ENCODE measurements at places on chromosomes 5 and 9.

- DNase-seq = no peak
Measured at GRCh38 chr5:165015547-165015946, 1510.1 kb downstream of the MAT2B start.

- peak; percentile 69 for DNase-seq
Measured at GRCh38 chr5:36459176-36460135, 146.9 kb upstream of the SLC1A3 start.

DNA sequence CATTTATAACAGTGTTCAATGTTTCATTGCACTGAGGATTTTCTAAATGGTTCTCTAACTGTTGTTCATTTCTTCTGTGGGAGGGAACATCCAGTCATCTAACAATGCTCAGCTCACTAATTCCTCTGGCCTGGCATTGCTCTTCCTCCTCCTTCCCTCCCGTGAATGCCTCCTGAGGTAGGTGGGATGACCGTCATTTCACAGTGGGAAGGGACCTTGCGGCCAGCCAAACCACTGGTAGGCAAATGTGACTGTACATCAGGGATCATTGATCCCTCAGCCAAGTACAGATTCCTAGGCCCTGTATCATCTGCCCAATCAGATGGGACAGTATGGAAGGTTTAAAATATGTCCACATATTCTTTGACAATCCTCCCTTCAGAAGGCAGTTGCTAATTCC, 23.7 kb upstream of the VDAC1 start:
- no peak for DNase-seq

DNA sequence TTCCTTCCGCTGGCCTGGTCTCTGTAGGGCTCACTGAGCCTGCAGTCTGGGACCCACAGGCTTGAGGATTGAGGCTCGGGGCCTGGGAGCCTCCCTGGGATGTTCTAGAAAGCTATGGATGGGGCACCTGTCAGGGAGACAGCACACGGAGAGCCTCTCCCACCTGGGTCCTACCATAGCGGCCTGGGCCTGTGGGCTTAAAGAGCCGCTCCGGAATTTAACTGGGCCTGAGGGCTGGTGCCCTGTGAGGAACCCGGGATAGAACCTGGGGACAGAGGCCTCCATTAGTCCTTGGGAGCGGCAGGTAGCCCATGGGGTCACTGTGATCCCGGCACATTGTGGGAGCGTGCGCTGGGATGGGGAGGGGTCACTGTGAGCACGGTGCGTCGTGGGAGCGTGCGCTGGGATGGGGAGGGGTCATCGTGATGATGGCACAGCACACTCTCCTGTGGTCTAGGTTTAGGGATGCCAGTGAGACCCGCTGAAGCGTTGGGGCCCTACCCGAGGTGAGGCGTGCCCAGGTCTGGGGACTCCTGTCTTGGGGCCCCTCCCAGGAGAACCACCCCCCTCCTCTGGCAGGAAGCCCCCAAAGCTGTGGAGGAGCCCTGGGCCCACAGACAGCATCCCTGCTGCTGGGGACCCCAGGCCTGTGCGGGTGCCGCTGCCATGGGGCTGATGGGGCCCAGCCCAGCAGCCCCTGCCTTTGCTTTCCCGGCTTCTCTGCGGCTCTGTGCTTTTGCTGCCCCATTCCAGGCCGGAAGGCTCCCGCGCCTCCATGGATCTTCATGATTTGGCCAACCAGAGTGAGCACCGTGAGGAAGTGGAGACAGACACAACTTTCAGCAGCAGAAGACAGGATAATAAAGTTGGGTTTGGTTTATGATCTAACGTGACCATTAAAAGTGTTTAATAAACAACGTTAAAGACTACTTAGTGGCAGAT, 3.4 kb upstream of the CEP72 start:
- DNase-seq = no peak

- no peak for DNase-seq
Measured at GRCh38 chr5:84403773-84404172, 19.1 kb upstream of the EDIL3 start.

GRCh38 chr9:87180841-87181240, 233.5 kb upstream of the GAS1 start:
- no peak for DNase-seq

DNA sequence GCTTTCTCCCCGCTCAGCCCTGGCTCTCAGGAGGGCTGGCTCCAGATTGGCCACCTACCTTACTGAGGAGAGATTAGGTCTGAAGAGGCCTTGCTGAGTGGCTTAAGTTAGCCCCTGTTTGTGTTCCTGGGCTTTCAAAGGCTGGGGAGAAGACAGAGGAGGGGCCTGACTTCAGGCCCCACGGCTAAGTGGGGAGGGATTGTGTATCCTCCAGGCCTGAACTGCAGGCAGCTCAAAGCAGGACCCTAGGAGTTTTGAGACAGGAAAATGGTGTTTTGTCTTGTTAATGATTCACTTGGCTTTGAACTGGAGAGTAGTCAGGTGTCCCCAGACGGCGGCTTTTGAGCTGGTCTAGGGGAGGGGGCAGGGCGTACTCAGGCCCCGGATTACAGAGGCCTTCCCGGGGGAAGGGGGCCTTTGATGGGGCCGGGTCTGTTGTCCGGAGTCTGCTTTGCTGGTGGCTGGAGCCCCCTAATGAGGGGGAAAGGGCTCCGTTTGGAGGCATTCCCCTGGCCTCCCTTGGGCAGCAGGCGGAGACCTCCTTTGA, 162.0 kb upstream of the SMIM23 start:
- peak; percentile 95 for DNase-seq

DNA sequence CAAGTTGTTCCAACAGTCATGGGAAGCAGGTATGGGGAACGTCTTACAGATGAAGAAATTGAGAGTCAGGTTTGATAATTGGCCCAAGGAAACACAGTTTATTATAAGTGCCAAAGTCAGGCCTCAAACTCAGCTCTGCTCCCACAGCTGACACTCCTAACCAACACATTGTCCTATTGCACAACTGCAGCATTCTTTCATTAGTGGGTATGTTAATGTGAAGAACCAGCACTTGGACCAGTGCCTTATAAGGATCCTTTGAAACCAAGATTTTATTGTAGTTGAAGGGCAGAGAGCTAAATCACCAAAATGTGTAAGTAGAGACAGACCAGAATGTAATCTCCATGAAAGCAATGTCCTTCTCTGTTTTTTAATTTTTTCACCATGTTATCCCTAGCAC, 56.1 kb downstream of the GRIA1 start:
- DNase-seq = no peak

DNA sequence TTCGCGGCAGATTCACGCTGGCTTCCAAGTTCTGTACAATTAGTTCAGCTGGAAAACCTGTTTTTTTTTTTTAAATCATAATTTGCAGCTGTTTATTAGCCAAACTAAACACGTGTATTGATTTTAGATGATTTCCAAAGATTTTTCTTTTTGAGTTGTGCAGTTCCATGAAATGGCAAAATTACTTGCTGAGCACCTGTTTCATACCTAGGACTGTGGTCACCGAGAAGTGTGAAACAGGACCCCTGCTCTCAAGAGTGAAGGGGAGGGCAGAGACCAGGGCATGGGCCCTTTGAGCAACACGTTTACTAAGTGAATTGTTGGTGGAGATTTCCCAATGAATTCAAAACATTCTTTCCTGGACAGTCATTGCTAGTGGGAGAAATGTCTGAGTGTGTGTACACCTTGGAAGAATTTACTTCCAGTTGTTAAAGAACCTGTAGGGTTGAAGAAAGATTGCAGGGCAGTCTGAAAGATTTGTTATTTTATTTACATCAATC, 688 bp downstream of the SNX24 start:
- peak; percentile 23 for DNase-seq

GRCh38 chr5:107668154-107669095, 2.3 kb downstream of the EFNA5 start:
- DNase-seq = peak; percentile 51

DNA sequence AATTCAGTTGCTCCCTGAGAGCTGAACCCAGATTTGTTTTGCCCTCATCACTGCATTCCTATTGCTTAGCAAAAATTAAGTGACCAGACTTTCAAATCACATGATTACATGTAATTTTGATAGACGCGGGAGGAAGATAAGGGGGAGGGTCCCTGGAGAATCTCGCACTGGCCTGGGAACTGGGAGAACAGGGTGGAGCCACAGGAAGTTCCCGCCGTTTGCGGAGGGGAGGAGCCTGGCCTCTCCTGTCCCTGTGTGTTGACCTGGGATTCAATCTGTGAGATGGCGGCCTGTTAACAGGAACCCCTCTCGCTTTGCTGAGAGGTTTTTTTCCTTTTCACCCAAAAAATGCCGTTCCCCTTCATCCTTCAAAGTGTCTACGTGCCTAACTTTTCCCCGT, 142.9 kb upstream of the OR13F1 start:
- DNase-seq = peak; percentile 35

GRCh38 chr5:59782856-59783255, 110.7 kb downstream of the PDE4D start:
- no peak for DNase-seq

DNA sequence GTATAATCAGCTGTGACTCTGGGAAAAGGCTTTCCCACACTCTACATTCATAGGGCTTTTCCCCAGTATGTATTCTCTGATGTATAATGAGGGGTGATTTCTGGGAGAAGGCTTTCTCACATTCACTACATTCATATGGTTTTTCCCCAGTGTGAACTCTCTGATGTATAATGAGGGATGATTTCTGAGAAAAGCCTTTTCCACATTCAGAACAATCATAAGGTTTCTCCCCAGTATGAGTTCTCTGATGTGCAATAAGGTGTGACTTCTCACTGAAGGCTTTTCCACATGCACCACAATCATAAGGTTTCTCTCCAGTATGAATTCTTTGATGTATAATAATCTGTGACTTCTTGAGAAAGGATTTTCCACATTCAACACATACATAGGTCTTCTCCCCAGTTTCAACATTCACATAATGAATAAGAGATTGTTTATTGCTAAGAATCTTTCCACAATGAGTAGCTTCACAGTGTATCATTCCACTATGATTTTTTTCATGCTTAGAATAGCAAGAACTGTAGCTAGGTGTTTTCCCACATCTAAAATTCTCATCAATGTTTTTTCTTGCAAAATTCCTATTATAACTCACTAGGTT, 26.7 kb upstream of the ZNF300 start:
- no peak for DNase-seq

GRCh38 chr9:72983056-72983455, 30.2 kb upstream of the ALDH1A1 start:
- no peak for DNase-seq

DNA sequence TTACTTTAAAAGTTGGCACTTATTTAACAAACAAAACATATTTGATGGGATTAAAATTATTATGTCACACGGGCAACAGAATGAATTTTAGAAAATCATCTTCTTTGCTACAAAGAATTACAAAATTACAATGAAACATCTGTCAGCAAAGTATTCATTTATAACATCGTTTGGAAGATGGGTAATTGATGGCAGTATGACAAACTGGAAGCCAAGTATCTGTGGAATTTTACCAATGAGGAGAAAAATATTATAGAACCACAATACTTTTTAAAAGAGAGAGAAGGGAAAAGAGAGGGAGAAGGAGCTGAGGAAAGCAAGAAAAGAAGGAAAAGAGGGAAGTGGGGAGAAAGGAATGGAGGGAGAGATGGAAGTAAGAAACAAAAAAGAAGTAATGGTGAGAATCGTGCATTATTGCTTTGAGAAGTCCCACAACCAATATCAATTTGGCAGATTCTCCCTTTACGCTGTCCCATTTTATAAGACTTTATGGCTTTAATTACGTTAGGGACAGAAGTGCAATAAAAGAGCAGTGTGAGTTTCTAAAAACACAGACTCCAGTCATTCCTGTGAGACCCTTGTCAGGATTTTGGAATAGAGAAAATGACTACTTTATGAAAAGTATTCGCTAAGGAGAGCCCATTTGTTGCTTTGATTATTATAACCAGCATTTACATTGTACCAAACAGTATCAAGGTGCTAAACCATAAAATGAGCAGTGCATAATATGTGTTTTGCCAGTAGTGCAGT, 76.7 kb downstream of the LURAP1L start:
- no peak for DNase-seq

DNA sequence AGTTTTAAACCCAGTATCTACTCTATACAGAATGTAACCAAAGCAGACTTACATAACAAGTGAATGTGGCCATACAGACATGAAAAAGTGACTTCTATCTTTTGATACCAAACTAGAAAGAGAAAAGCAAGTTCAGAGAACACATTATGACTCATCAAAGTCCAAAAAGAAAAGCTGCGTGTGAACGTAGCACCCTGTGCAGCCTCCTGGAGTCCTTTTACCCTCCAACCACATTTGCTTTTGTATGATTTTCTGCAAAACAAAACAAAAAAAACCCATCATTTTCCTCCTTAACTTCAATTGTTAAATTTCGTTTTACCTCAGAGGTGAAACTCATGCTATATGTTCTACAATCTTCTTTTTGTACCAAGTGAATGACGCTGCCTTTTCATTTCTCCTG, 2.8 kb upstream of the SMARCA2 start:
- no peak for DNase-seq

Data from GM23338 (cell line).